ENCODE measurements at places on chromosomes 3 and 15.

- no peak for DNase-seq
Observed at GRCh38 chr3:42220436-42221121, 45.4 kb downstream of the CCK start.

- no peak for DNase-seq
Observed at GRCh38 chr15:101795455-101795854, 7.9 kb upstream of the OR4F6 start.

DNA sequence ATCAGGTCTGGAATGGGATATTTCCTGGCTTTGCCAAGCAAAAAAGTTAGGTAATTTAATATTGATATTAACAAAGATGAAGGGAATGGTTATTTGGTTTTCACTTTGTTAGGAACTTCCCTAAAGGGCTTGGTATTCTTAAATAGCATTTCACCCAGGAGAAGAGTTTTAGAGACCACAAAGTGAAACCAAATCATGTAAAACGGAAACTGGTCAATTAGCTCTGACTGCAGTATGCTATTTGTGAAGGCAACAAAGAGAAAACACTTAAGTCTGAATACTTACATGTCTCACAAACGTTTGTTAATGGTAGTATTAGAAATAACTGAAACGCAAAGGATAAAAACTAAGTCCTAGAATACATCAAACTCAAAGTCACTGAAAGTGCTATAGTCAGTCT lies 32.4 kb upstream of the SETMAR start:
- no peak for DNase-seq

GRCh38 chr15:54502416-54503075 lies 524.3 kb downstream of the UNC13C start:
- DNase-seq: no peak

- no peak for DNase-seq
Observed at GRCh38 chr15:82585072-82585471, 44.8 kb upstream of the RPS17 start.

DNA sequence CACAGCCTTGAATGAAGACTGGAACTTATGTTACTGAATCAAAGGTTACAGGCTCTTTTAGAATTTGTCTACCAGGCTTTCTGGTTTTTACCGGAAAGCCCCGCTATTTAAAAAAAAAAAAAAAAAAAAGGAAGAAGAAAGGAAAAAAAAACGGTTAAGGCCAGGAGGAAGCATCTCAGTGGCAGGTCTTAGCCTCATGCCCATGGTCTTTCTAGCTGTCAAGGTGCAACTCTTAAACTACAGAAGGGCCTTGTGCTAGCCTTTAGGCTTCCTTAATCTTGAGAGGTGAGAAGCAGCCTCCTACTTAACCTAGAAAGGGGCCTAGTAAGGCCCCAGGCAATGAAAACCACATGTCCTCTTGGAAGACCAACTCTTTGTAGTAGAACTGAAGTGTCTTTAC lies 77.5 kb downstream of the TBC1D5 start:
- no peak for DNase-seq

DNA sequence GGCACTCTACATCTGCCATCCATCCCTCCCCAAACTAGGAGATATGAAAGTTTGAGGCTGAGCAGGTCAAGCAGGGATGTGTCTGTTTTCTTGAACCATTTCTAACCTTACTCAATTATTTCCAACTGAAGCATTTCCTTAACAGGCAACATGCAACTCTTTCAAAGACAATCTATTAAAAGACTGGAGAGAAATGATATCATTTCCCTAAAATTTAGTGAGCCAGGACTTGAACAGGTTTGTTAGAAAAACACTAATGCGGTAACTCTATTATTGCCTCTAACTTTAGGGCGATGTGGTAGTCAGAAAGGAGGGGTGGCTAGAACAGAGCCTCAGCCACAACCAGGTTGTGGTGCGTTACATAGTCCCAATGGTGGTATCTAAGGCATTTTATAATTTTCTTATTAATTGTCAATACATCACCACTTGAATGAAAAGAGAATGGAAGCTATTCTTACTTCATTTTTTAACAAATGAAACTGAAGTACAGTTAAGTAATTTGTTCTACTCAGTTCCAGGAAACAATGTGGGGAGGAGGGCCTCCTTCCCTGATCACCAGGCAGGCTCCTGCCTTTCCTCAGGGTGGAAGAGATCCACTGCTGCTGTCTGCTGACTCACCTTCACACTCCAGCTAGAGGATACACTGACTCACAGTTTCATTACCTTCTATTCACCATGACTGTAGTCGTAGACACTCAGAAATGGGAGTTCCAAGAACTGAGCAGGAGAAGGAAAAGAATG lies 22.8 kb downstream of the MYO1E start:
- DNase-seq: no peak

- DNase-seq: no peak
Observed at GRCh38 chr3:125281381-125281780, 68.8 kb upstream of the SLC12A8 start.

- no peak for DNase-seq
Observed at GRCh38 chr3:146914409-146914808, 309.3 kb upstream of the PLSCR5 start.

- DNase-seq: no peak
Observed at GRCh38 chr3:71110385-71111222, 472.9 kb downstream of the FOXP1 start.

GRCh38 chr3:40387001-40387894 lies at the start of gene ENTPD3:
Gene ENTPD3 (plus strand): TSS chr3:40387184. CDS start chr3:40388058, 874 bp downstream.
- no peak for DNase-seq

DNA sequence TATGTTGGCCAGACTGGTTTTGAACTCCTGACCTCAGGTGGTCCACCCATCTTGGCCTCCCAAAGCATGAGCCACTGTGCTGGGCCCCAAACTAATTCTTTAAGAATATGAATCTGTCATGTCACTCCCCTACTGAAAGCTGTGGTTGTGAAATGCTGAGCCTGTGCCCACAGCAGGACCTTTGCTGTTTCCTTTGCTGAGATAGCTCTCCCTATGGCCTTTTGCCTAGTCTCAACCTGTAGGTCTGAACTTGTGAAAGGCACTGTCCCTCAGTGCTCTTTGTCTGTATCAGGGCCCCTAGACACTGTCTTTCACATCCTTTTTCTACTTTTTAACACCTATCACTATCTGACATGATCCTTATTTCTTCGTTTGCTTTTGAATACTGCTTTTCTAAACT lies 62.7 kb upstream of the CCR4 start:
- DNase-seq: no peak

GRCh38 chr3:169094204-169094603 lies 569.3 kb downstream of the MECOM start:
- no peak for DNase-seq

DNA sequence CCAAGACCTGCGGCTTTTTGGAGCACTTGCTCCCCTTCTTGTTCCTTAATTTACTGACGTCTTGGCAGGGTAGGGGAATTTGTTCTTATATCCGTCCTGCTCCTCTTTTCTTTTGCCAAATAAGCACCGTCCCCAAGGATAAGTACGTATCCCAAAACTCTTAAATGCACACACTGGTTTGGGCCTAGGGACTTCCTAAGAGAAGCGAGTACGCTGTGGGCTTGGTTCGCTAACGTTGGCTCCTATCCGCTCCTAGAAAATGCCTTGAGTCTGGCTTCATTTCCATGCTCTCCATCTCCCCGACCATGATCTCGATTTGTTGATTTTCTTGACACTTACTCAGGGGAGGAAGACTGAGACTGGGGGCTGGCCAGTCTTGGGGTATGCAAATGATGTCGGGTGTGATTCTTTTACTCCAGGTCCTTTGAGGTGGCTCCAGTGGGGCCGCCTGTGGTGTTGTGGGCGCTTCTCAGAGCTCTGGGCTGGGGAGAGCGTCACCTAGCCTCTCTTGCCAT lies 1.3 kb downstream of the MYRIP start:
- no peak for DNase-seq

- no peak for DNase-seq
Observed at GRCh38 chr3:17119201-17120072, 234.7 kb downstream of the PLCL2 start.

- no peak for DNase-seq
Observed at GRCh38 chr15:91926908-91927270, 73.4 kb downstream of the SLCO3A1 start.

DNA sequence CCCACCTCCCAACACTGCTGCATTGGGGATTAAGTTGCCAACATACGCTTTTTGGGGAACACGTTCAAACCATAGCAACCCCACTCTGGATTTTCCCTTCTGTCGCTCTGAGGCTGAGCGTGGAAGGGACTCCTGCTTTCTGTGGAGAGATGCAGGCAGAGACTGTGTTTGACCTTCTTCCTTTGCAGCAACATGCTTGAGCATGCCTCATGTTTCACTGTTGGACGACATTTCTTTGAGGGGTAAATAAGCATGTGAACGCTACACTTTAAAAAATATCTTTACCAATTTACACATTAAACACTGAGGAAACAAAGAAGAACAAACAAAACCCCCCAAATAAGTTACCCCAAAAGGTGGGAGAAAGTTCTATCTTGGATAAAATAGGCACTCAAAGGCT lies 14.2 kb upstream of the MAPK6 start:
- DNase-seq: no peak

DNA sequence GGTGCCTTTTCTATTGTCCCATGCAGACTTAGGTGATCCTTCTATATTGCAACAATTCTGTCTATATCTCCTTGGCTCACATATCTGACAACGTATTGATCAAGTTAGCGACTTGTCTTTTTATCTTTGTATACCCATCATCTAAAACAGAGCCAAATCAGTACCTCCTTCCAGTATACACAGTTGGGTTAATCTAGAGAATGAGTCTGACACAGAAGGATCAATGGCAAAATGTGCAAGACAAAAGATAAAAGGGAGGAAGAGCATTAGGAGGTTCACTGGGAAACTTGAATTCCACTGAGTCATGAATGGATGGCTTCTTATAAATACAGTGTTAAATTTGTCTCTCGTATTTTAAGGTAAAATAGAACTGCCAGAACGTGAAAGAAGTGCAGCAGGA lies 6.0 kb downstream of the AADAC start:
- DNase-seq: no peak

DNA sequence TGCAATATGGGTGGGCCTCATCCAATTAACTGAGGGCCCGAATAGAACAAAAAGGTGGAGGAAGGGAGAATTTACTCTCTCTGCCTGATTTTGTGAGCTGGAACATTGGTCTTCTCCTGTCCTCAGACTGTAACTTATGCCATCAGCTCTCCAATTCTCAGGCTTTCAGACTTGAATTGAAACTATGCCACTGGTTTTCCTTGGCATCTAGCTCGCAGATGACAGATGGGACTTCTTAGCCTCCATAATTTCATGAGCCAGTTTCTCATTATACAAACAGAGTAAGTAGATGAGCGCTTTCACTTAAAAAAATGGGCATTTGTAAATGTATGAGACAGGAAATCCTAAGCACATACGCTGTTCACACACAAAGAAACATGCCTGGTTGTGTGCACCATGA lies 8.7 kb upstream of the PTX3 start:
- no peak for DNase-seq

GRCh38 chr3:56987238-56987895 lies 73.1 kb upstream of the SPATA12 start:
- no peak for DNase-seq

- DNase-seq: no peak
Observed at GRCh38 chr3:37228749-37229148, 54.4 kb upstream of the LRRFIP2 start.
